Caudate nucleus (tissue), 63 donors: ENCODE measurements at places on chromosomes 12 and 14.
A peak's percentile ranks its signal among the peaks of the same experiment; 100 is the strongest.

DNA sequence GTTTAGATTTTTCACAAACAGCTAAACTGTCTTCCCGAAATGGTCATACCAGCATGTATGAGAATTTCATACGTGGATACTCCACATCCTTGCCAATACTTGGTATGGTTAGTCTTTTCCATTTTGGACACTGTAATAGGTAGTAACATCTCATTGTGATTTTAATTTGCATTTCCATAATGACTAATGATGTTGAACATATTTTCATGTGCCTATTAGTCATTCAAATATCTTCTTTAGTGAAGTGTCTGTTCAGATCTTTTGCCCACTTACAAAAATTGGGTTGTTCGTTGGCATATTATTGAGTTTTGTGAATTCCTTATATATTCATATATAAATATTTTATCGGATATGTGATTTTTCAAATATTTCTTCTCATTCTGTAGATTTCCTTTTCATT is 78.0 kb upstream of the GNG2 start:
- DNase-seq, result no peak

- no peak for DNase-seq
These were observed 58.0 kb upstream of the CDKN3 start for GRCh38 chr14:54338696-54339317.

GRCh38 chr12:94597268-94597667 is 53.1 kb downstream of the TMCC3 start:
- DNase-seq, result no peak

- DNase-seq, result no peak
These were observed 15.5 kb upstream of the MGP start for GRCh38 chr12:14901228-14901562.

DNA sequence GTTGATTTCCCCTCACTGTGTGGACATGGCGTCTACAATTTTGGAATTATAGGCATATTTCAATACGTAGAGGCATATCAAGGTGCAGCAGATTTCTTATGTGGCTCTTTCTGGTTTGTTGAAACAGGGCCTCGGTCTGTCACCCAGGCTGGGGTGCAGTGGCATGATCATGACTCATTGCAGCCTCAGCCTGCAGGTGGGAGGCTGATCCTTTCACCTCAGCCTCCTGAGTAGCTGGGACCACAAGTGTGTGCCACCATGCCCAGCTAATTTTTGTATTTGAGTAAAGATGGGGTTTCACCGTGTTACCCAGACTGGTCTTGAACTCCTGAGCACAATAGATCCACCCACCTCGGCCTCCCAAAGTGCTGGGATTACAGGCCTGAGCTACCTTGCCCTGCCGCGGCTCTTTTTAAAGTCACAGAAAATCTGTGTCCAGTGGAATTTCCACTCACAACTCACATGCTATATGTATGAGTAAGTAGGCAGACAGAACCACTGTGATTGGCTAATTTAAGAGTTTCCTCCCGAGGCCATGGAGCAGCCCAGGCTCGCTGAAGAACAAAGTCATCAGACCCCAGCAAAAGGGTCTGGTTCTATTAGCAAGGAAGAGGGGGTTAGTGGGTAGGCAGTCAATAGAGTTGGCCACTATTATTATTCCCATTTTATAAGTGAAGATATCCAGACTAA is 9.1 kb downstream of the GNG2 start:
- no peak for DNase-seq

DNA sequence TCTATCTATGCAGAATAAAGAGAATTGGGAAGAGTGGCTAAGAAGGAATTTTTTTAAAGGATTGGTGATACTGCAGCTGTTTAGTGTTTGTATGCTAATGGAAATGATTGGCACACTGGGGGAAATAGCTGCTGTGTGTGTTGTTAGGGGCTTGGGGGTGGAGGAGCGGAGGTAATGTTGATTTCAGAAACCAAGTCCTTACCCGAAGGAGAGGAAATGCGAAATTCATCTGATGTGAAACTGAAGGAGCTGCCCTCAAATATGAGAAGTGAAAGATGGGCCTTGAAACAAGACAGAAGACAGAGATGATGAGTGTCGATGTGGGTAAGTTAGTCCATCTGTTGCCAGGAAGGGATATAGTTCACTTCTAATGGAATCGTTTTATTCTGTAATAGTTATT is 21.2 kb upstream of the RNASE12 start:
- DNase-seq, result no peak

DNA sequence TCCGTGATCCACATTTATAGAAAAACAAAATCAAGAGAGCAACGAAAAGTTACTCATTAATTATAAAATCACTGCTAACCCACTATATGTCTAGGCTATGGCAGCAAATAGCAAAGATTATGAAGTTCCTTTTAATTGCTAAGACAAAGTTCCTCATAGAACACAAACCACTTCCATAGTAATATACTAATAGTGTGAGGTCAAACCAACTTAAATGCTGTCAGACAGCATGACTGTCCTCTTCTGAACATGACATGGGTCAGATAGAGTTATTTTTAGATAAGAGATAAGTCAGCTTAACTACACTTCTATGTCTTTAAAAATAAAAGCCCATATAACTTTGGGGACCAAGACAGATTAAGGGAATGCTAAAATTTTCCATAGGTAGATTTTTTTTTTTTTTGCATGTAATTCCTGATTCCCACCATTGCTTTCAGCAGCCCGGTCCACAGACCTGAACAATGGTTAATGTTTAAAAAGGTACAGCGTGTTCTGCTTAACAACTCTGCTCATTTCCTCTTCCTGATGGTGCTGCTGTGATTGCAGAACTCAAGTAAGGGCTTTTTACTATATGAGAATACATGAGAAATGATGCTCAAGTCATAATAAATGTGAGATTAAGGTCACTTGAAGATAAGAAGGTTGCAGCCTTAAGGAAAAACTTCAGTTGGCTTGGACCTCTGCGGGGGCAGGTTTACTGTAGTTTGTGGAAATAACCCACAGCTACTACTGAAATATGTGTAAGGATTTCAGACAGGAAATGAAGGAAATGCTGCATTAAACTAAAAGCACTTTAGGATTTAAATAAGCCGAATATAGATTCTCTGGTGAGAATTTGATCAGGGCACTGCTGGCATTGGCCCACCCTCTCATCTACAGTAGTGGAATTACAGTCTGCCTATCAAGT is 37.7 kb upstream of the DUSP6 start:
- no peak for DNase-seq

GRCh38 chr12:111417784-111418593 is 12.3 kb downstream of the SH2B3 start:
- no peak for DNase-seq

GRCh38 chr14:65438266-65438933 is 25.9 kb downstream of the FUT8 start:
- DNase-seq, result no peak

DNA sequence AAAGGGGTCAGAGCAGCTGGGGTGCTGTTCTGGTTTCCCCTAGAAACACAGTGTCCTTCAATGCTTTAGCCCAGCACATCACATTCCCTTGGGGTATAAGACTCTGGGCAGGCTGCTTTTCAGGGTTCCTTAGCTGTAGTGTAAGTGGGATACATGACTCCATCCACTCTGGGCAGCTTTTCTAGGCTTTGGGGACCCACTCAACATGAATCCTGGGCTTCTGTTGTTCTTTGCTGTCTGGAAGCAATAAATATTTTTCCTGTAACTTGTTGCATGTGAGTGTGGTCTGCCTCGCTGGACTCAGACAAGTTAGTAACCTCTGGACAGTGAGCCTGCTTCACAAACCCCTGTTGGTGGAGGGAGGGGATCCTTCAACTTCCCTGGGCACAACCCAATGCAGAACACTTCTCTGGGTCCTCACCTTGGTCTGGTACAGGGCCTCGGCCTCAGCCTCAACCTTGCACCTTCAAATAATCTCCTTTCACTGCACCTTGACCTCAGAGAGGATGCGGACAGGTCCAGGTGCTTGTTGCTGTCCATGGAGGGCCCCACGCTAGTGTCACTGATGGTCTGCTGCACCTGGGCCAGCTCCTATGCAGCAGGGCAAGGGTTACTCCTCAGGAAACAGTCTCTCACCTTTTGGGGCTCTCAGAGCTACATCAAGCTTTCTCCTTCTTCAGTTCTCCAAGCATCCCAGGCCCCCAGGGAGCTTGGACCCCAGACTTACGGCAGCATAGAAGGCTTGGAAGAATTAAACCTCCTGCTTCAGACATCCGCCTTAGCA is 13.5 kb upstream of the KRT73 start:
- DNase-seq, result no peak

- no peak for DNase-seq
These were observed 135.1 kb downstream of the SAMD4A start for GRCh38 chr14:54702014-54702491.

DNA sequence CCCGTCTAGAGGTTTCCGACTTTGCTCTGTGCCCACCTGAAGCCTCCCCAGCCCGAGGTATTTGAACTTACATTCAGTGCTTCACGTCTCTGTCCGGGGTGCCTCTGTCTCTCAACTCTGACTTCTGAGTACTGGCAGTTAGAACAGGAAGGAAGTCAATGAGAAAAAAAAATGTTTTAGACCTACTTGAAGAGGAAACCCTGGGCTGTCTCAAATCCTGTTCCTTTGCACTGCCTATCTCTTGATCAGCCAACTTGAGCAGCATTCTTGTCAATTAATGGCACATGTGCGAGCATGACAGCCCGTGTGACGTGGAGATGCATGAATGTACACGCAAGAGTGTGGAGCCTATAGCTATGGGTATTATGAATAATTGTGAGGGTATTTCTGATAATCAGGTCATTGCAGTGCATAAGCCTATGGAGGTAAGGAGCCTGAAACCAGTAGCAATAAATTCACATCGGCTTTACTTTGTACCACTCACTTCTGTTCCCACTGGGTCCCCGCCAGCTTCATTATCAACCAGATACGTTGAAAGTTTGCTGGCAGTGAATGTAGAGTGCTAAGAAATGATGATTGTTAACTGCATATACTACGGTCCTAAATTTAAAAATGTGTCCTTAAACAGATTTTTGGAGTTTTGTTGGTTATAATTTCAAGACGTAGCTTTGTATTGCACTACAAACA is at the start of gene ARHGDIB:
Gene ARHGDIB, minus strand, starts transcription at position 136 of the 687 bp plus-strand sequence. CDS start 10,889 bp downstream, outside the sequence.
- DNase-seq, result no peak

- DNase-seq, result no peak
These were observed 15.9 kb downstream of the COL2A1 start for GRCh38 chr12:47988073-47989022.

GRCh38 chr14:67704484-67705089 is 2.9 kb downstream of the RDH12 start:
- peak; percentile 3 for DNase-seq

GRCh38 chr14:99267381-99267780 is 4.6 kb downstream of the BCL11B start:
- DNase-seq, result no peak

DNA sequence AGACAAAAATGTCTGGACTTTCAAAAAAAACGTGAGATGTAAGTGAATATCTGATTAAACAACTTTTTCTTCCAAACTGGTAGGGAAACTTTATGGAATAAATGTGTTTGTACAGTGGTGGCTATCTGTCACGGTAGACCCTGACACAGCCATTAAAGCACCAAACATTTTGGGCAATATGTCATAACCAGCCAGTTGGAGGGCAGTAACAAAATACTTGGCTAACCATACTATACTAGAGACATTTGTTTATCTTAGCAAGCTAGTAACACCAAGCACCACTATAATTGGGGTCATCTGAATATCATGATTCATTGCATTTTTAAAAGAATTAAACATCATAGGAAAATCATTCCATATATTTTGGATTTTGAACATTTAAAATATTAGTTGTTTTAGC is 6.0 kb upstream of the MYF6 start:
- DNase-seq, result no peak

GRCh38 chr14:60250257-60251035 is 1.4 kb downstream of the PPM1A start:
- no peak for DNase-seq

DNA sequence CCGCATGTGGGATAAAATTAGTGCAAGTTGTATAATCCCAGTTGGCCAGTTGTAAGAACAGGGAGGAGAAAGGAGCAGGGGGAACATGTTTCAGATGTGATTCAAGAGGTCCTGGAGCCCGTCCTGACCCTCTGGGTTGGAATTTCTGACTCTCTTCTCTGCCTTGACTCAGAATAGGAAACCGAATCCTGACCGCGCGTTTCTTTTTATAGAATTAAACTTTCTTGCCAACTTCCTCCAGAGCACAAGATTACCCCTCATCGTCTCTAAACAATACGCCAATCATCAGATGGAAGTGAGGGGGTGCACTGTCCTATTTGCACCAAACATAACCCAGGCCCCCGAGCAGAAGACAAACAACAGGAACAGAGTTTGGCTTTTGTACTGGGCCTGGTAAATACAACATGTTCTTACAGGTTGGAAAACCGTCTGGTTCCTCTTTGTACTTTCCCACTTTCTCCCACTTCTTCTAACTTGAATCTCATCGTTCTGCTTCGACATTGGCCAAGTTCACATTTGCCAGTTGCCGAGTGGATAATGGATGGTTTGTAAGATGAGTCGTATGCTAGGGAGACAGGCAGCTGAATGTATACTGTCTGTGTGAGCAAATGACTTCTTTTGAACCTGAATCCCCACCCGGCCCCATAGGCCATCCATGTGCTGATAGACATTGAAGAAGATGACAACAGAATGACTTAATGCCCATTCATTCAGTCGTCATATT is 42.6 kb upstream of the MED13L start:
- DNase-seq, result no peak

DNA sequence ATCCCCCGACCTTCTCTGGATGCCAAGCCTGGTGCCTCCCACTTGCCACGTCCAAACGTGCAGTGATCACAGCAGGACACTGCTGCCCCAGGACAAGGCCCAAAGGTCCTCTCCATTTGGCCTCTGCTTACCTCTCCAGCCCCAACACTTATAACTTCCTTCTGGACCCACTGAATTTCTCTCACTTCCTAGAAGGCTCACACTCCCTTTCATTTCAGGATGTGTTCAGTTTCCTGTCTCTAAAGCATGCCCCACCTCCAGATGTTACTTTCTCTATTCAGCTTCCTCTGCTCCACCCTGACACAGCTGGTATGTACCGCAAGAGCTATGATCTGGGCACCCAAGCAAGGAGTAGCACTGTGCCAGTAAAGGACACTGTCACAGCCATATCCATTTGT is 33.0 kb downstream of the CDKL1 start:
- DNase-seq, result no peak

DNA sequence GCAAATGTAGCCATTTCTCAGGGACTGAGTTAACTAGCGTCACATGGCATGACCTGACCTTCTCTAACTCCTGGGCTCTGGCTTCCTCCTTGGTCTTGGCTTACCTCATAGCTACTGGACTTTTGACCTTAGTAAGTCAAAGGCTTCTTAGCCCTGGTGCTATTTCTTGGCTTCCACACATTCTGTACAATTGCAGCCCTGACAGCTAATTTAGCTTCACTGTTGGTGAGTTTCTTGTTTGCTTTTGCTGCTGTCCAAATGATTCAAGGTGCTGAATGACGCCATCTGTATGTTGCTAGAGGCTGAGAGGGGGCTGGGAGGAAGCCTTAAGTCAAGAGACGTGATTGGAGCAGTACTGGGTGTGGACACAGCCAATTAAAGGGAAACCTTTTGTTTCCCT is 202.7 kb downstream of the PRKD1 start:
- no peak for DNase-seq

GRCh38 chr12:88856201-88856600 is 275.9 kb upstream of the KITLG start:
- DNase-seq, result no peak
